ENCODE measurements at places on chromosomes 2 and 18. TPM values are rescaled to one million over a fixed set of nuclear protein-coding genes. Genes with fewer than 3 reads are reported as not detected.

Gene PLCD4
- total RNA-seq, result 0.10 TPM

Gene CLIP4
- 33.7 TPM for total RNA-seq

Gene SPATA3
- not detected for total RNA-seq

Gene SH2D6
- 1.5 TPM for total RNA-seq

Gene HAAO
- total RNA-seq, result 0.18 TPM

Gene GAL3ST2
- total RNA-seq, result 0.23 TPM

Gene SIX3
- 0.08 TPM for total RNA-seq

Gene SLC4A3
- total RNA-seq, result not detected

Gene DOK6
- not detected for total RNA-seq

Gene WNT10A
- total RNA-seq, result 1.4 TPM

Gene POTEI
- not detected for total RNA-seq

Gene RGPD4
- total RNA-seq, result 0.10 TPM

Gene ALLC
- total RNA-seq, result not detected

Gene GPR45
- total RNA-seq, result not detected

Gene DTNA
- total RNA-seq, result 0.33 TPM

Gene RAX
- 0.10 TPM for total RNA-seq

Gene UGGT1
- 61.0 TPM for total RNA-seq

Gene SCG2
- total RNA-seq, result 0.15 TPM

Gene NDUFB3
- 135 TPM for total RNA-seq

Gene LIMS2
- total RNA-seq, result 15.0 TPM

Gene PAIP2B
- 1.8 TPM for total RNA-seq

Gene SEPTIN10
- 3.8 TPM for total RNA-seq

Gene IGFBP5
- total RNA-seq, result not detected

Gene FAP
- total RNA-seq, result not detected

Gene UNC80
- total RNA-seq, result not detected

Gene SLC35F5
- 18.4 TPM for total RNA-seq

Gene DSG1
- total RNA-seq, result not detected

Gene UBR3
- total RNA-seq, result 19.8 TPM

Gene GALR1
- not detected for total RNA-seq

Gene AKAIN1
- total RNA-seq, result not detected

Gene TMEM214
- total RNA-seq, result 80.4 TPM

Gene MC2R
- not detected for total RNA-seq

Gene DOCK10
- 223 TPM for total RNA-seq

Gene CAB39
- 156 TPM for total RNA-seq

Gene GREB1
- 0.33 TPM for total RNA-seq

Gene C1D
- total RNA-seq, result 18.4 TPM

Gene ASPRV1
- 0.98 TPM for total RNA-seq

Gene SERPINB4
- not detected for total RNA-seq

Gene ABCG5
- total RNA-seq, result not detected

Gene PLCL1
- 1.2 TPM for total RNA-seq

Gene CYP27A1
- total RNA-seq, result not detected

Gene PID1
- not detected for total RNA-seq

Gene MOGAT1
- not detected for total RNA-seq

Gene MATN3
- not detected for total RNA-seq

Gene IMP4
- 57.7 TPM for total RNA-seq

Gene DYSF
- not detected for total RNA-seq

Gene L3MBTL4
- total RNA-seq, result 0.20 TPM

Gene PROM2
- 0.18 TPM for total RNA-seq

Gene INPP4A
- 123 TPM for total RNA-seq

Gene MC4R
- total RNA-seq, result not detected

Gene KCNJ13
- not detected for total RNA-seq
